ENCODE measurements at places on chromosomes 7 and 10. TPM values are rescaled to one million over a fixed set of nuclear protein-coding genes. Genes with fewer than 3 reads are reported as not detected.

The C10orf143 gene
- 0.26 TPM for total RNA-seq

The IGFBP1 gene
- not detected for total RNA-seq

The OR6B1 gene
- not detected for total RNA-seq

The SEM1 gene
- total RNA-seq = 53.1 TPM

The CALCR gene
- total RNA-seq = not detected

The GTPBP4 gene
- total RNA-seq = 20.2 TPM

The ENO4 gene
- total RNA-seq = not detected

The LLCFC1 gene
- not detected for total RNA-seq
